Iris pigment epithelial cell (primary cell): ENCODE measurements at places on chromosomes 3 and 15.

DNA sequence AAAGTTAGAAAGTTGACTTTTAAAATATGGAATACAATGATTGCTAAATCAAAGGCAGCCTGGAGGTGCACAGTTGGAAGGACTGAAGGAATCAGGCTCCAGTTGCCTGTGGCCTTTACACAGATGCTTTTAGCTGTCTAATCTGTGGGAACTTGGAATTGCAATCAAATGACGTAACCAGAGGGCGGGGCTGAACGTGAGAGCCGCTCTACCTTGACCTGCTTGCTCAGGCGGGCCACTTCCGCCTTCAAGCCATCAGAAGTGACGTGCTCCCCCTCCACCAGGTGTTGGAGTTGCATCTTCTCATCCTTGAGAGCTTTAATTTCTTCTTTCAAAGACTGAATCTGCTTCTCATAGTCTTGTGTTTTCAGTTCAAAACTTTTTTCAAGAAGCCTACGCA is 37.7 kb upstream of the GNB5 start:
- DNase-seq = peak; percentile 13

DNA sequence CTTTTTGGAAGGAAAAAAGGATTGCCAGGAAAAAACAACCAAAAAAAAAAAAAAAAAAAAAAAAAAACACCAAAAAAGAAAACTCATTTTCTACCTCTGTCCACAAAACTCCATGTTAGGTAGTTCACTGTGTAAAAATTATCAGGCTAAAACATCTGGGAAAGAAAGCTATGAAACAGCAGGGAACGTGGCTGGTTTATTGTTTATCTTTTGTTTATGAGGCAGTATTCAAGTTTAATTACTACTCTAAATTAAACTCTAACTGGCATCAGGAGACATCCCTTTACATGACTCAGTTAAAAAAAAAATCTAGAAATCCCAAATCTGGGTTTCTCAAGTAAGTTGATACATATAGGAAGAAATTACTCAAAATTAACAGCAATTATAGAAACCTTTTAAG is 21.8 kb downstream of the MEIS2 start:
- DNase-seq = no peak

- no peak for DNase-seq
Observed at GRCh38 chr3:136916223-136916622, 41.6 kb upstream of the IL20RB start.

DNA sequence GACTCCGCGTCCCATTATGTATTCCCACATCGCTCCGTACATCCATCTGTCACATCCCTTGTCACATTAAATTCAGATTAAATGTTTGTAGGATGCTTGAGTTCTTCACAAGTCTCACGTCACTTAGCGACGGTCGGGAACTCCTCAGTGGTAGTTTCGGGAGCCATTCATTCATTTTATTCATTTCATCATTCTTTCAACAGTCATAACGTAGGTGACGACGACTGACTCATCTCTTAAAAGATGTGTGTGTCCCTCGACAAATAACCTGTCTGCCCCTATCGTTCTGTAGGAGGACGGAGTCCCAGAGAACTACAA is 272 bp upstream of the SRPRB start:
- DNase-seq = no peak
